ENCODE measurements at places on chromosomes 16 and 17. TPM values are rescaled to one million over a fixed set of nuclear protein-coding genes. Genes with fewer than 3 reads are reported as not detected.

Gene TBC1D3E
- not detected for total RNA-seq

Gene ITGB4
- 0.19 TPM for total RNA-seq

Gene EVI2B
- 0.76 TPM for total RNA-seq

Gene ASPHD1
- total RNA-seq: 2.2 TPM

DNA sequence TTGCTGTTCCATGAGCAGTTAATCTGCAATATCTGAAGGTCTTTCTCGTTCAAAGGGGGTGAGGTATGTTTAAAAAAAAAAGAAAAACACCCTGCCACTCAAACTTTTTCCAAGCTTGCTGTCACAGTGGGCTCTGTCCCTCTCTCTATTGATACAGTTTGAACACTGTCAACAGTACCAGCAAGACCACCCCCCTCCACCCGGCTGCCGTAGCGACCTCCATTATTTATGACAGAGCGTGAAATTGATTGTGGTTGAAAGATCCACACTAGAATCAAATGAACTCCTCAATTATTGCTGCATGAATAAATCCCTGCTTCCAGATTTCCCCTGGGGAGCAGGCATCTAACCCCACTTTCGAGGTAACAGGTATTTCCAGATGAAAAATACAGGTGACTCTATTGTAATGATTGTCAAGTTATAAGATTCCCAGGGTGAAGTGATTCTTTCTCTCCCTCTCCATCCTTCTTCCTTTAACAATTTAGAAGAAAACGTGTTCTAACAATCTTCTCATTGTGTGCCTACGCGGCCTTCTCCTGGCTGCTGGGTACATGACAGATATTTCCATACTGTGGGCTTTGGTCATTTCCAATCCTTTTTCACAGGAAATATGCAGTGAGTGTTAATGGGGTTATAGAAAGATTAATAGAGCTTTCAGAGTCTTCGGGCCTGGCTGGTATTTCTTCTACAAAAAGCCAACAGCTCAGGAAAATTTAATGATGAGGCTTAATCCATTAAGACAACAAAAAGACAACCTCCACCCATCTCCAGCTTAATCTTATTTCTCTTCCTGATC is 135.7 kb upstream of the C16orf82 start:
- H3K27ac ChIP-seq: no peak overlapping the region
- H3K36me3 ChIP-seq: no peaks in the 10 kb centered on the region
- no peaks in the 10 kb centered on the region for H3K27me3 ChIP-seq

DNA sequence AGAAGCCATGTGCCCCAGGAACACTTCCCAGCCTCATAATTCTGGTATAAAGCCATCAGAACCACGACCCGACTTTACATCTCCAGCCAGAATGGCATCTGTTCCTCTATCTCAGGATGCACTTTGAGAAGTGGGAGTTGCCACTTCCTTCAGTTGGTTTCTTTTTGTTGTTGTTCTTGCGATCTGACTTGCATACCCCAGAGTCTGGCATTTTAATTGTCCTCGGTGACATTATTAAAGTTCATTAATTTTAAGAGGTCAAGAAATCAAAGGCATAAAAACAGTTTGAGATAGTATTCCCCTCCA is 13.5 kb downstream of the MARCHF10 start:
- no peaks in the 10 kb centered on the region for H3K36me3 ChIP-seq
- no peak for DNase-seq
- H3K27ac ChIP-seq: no peak overlapping the region

GRCh38 chr16:49828533-49829267 is 27.2 kb downstream of the ZNF423 start:
- H3K4me3 ChIP-seq: no peak overlapping the region
- H3K27ac ChIP-seq: no peak overlapping the region
- no peaks in the 10 kb centered on the region for H3K36me3 ChIP-seq
- DNase-seq: no peak

DNA sequence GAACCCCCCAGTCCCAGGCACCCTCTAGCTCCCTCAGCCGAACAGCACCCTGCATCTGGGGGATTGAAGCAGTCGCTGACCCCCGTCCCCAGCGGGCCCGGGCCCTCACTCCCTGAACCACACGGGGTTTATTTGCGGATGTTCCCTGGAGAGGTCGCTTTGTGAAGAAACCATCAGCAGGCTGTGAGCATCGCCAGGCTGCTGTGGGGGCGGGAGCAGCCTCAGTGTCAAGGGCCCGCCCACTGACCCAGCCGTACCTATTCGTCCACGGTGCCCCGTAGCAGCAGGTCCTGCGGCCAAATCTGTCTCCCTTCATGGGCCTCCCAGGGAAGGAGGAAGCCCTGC is 6.4 kb upstream of the RAB40C start:
- peaks cover 27% of the 10 kb centered on the region for H3K4me1 ChIP-seq
- H3K27me3 ChIP-seq: no peaks in the 10 kb centered on the region
- H3K4me3 ChIP-seq: no peak overlapping the region
- H3K27ac ChIP-seq: no peak overlapping the region

GRCh38 chr17:42406615-42407288 is 16.3 kb downstream of the CAVIN1 start:
- no peak overlapping the region for H3K27ac ChIP-seq
- peaks cover 3% of the 10 kb centered on the region for H3K4me1 ChIP-seq
- DNase-seq: no peak
- H3K27me3 ChIP-seq: no peaks in the 10 kb centered on the region
- no peak overlapping the region for H3K4me3 ChIP-seq
- no peaks in the 10 kb centered on the region for H3K36me3 ChIP-seq

DNA sequence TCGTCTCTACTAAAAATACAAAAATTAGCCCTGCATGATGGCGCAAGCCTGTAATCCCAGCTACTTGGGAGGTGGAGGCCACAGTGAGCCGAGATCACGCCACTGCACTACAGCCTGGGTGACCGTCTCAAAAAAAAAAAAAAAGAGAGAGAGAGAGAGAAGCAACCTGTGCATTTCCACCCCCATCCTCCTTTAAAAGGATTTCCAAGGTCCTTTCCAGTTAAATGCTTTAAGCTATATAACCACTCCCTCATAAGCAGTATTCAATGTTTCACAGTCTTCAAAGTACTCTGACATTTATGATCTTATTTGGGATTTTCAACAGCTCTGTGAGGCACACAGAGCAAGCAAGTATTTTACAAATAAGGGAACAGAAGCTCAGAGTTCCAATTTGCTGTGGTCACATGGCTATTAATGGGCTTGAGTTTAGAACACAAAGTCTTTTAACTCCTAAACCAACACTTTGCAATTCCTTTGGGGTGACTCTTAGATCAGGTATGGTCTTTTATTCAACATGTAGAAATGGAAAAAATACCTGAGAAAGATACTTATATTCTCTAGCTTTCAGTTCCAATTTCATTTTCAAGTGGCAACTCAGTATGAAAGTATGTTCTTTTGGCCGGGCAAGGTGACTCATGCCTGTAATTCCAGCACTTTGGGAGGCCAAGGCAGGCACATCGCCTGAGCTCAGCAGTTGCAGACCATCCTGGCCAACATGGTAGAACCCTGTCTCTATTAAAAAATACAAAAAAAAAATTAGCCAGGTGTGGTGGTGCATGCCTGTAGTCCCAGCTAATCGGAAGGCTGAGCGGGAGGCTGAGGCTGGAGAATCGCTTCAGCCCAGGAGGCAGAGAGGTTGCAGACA is 31.3 kb downstream of the SPOP start:
- H3K36me3 ChIP-seq: no peaks in the 10 kb centered on the region
- H3K4me3 ChIP-seq: no peak overlapping the region
- H3K4me1 ChIP-seq: no peaks in the 10 kb centered on the region
- H3K27ac ChIP-seq: no peak overlapping the region
- no peaks in the 10 kb centered on the region for H3K27me3 ChIP-seq

DNA sequence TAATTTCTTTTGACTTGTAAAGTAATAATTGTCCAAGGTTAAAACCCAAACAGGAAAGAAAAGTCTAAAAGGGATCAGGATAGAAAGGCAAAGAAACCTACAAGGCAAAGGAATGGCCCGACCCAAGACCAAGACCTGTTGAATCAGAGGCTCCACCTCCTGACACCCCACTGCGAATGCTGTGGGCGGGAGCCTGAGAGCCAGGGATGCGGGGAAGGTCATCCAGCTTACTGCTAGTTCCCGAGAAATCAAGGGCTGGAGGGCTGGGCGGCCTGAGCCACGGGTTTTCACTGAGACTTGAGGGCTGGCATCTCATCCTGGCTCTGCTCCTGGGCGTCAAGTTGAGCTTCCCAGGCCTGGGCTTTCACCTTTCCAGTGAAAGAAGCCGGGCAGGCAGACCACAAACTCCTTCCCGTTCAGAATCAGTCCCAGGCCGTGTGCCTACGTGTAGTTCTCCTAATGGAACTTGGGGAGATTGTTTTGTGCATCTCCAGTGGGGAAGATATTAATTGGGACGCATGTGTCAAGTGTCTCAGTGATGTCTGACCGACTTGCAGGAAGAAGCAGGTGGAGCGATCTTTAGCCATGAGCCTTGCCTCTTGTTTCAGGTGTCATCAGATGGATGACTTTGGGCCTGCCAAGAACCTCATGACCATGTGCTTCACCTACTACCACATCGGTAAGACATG is 36.9 kb downstream of the CIBAR2 start:
- no peaks in the 10 kb centered on the region for H3K27me3 ChIP-seq
- H3K36me3 ChIP-seq: no peaks in the 10 kb centered on the region
- no peak overlapping the region for H3K27ac ChIP-seq

DNA sequence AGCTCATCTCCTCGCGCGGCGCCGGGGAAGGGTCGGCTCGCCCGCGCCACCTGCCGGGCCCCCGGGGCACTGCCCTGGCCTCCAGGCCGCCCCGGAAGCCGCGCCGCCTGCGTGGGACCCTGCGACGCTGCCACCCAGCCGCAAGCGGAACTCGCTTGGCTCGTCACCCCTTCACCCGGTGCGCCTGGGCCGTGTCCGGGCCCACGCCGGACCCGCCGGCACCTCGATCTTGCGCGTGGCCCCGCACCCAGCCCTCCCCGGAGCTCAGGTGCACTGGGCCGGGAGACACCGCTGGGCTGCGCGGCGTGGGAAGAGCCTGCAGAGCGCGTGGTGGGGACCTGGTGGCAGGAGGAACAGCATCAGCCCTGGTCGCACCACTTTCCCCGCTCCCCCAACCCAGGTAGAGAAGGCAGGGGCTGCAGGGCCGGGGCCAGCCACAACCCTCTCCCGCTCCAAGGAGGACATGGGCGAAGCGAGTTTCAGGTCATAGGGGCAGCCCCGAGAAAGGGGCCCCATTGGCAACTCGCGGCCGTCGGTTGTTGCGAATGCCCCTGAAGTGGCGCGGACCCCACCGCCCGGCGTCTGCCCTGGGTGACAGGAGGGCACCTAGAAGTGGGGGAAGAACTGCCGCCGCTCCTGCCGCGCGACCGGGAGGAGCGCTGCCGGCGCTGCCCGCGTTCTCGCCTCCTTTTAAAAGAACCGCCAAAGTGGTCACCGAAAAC is 363 bp upstream of the MIF4GD start:
- DNase-seq: peak; percentile 96
- peak overlapping the region; percentile 70 for H3K27ac ChIP-seq
- H3K27me3 ChIP-seq: no peaks in the 10 kb centered on the region
- peaks cover 33% of the 10 kb centered on the region for H3K4me1 ChIP-seq
- H3K36me3 ChIP-seq: peaks cover 12% of the 10 kb centered on the region
- H3K4me3 ChIP-seq: peak overlapping the region; percentile 97

DNA sequence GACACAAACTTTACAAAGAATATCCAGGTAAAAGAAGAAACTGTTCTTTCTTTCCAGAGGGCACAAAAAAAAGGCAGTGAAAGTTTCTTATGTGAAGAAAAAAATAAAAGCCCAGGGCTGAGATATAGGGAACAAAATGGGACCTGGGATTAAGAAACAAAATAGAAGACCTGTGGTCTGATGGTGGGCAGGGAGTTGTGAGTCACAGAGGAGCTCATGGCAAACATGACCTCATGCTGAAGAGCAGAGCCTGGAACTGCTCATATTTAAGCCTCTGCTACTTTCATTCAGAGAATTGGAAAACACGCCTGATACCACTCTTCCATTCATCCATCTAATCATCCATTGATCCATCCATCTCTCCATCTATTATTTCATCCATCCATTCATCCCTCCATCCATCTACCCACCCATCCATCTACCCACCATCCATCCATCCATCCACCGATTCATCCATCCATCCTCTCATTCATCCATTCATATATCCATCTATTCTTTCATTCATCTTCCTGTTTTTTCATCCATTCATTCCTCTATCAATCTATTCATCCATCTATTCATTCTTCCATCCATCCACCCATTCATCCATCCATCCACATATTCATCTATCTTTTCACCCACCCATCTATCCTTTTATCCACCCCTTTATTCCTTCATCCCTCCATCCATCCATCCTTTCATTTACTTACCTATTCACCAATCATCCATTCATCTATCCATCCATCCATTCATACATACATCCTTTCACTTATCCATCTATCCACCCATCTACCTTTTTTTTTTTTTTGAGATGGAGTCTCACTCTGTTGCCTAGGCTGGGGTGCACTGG is 30.0 kb downstream of the WFDC1 start:
- H3K4me3 ChIP-seq: no peak overlapping the region
- H3K36me3 ChIP-seq: no peaks in the 10 kb centered on the region
- no peaks in the 10 kb centered on the region for H3K4me1 ChIP-seq
- no peaks in the 10 kb centered on the region for H3K27me3 ChIP-seq

DNA sequence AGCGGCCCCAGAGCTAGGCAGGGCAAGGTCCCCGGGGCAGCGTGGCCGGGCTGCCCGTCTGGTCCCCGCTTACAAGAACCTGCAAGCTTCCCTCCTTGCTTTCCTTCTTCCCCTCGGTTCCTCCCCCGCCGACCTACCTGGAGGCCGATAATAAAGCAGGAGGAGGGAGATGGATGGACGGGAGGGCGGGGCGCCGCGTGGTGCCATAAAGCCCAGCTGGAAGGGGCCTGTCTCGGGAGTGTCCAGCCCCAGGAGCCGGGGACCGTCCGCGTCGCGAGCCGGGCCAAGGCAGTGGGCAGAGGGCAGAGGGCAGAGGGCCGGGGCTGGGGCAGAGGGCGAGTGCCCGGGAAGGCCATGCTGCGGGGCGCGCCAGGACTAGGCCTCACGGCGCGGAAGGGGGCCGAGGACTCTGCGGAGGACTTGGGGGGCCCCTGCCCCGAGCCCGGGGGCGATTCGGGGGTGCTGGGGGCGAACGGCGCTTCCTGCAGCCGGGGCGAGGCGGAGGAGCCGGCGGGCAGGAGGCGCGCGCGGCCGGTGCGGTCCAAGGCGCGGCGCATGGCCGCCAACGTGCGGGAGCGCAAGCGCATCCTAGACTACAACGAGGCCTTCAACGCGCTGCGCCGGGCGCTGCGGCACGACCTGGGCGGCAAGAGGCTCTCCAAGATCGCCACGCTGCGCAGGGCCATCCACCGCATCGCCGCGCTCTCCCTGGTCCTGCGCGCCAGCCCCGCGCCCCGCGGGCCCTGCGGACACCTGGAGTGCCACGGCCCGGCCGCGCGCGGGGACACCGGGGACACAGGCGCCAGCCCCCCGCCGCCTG is at the start of gene BHLHA9:
TSS of gene BHLHA9 (plus strand) at position 235 of the 820 bp plus-strand sequence. CDS start at position 355, 120 bp downstream.
- DNase-seq: no peak
- no peaks in the 10 kb centered on the region for H3K36me3 ChIP-seq
- no peak within 1 kb of the TSS for H3K27ac ChIP-seq
- H3K4me1 ChIP-seq: peaks cover 15% of the 10 kb centered on the region
- no peaks in the 10 kb centered on the region for H3K27me3 ChIP-seq
- H3K4me3 ChIP-seq: no peak within 1 kb of the TSS

DNA sequence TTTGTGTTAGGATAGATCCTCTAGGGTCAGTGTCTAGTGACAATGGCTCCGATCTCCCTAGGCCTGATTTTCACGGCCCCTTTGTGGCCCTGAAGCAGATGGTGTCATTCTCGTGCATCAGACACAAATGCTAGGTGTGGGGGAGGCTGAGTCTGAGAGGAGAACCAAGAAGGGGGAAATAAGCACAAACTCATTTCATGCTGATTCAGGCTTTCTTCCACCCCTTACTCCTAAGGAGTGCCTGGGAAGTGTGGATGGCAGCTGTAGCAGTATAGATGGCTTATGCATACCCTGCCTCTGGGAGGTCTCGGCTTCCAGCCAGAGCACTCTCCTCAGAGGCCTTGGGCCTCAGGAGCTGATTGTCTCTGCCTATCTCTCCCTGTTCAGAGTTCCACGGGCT is 1.8 kb upstream of the WNK4 start:
- no peaks in the 10 kb centered on the region for H3K27me3 ChIP-seq
- H3K36me3 ChIP-seq: peaks cover 12% of the 10 kb centered on the region
- H3K4me1 ChIP-seq: peaks cover 9% of the 10 kb centered on the region
- no peak overlapping the region for H3K27ac ChIP-seq
